CD4-positive, alpha-beta T cell treated with Interleukin-10 for 1 hour (primary cell): ENCODE measurements at places on chromosomes 16 and 17.

GRCh38 chr17:11618861-11619566 is 20.7 kb downstream of the DNAH9 start:
- no peak for DNase-seq

DNA sequence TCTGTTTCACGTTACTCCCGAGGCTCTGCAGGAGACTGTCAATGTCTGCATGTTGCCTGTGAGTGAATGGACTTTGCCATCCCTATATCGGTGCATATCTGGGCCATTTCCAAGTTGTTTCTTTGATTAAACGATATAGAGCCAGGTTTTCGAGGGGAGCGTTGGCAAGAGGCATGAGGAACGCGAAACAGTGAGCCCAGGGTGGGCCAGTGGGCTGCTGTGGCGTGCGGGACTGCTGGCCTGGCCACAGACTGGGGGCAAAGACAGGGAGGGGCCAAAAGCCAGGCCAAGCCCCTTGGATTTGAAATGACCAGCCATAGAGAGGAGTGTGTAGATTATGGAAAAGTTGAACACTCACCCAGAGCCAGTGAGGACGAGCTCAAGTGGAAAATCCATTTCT is 3.5 kb downstream of the CRHR1 start:
- no peak for DNase-seq

GRCh38 chr16:11356573-11357331 is 11.5 kb downstream of the RMI2 start:
- DNase-seq = peak; percentile 62

DNA sequence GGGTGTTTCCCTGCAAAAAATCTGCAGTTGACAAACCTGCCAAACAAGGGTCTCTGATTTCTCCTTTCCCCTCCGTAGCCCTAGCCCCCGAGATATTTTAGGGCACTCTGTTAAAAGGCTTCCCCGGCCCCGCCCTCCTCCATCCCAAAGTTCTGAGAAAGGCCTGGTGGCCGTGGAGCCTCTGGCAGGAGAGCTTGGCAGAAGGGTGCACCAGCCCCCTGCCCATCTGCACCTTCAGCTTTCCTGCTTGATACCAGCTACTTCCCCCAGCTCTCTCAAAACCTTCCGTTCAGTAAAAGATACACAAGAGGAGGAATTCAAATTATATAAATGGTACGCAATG is 711 bp upstream of the CANT1 start:
- DNase-seq = no peak
